ENCODE measurements at places on chromosomes 2 and 18.
A peak's percentile ranks its signal among the peaks of the same experiment; 100 is the strongest.

GRCh38 chr2:221833966-221834365 is 261.9 kb upstream of the EPHA4 start:
- DNase-seq = no peak

- no peak for DNase-seq
Observed at GRCh38 chr2:47274054-47274782, 119.1 kb upstream of the STPG4 start.

DNA sequence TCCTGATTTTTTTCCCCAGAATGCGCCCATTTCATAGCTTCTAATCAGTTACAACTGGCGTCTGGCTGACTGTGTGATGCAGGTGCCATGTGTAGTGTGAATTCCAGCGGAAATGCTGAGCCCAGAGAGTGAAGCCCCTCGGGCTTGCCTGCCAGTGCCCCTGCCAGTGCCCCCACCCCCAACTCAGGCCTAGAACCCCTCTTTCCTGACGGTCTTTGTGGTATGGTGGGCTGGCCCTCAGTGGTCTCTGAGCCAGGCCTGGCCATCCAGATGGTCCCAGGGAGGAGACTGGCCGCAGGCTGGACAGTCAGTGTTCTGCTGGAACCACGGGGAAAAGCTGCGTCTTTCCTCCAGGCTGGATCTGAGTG is 3.1 kb downstream of the RAMP1 start:
- no peak for DNase-seq

DNA sequence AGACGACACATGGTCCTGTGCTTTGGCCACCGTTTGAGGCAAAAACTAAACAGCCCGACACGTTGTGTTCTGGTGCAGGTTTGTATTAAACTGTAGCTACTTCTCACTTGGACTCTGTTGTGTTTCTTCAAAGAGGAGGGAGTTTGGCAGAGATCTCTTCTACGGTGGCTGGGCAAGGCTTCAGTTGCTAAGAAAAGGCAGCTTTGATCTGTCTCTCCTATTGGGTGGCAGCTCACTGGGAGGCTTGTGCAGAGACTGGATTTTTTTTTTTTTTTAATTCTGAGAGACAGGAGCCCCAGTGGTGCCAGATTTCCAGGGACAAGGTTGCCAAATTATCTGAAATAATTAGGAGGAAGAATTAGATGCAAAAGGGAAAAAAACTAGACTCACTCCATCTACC is 20.2 kb upstream of the MAPRE3 start:
- no peak for DNase-seq

- no peak for DNase-seq
Observed at GRCh38 chr2:208057108-208057507, 31.8 kb upstream of the PLEKHM3 start.

DNA sequence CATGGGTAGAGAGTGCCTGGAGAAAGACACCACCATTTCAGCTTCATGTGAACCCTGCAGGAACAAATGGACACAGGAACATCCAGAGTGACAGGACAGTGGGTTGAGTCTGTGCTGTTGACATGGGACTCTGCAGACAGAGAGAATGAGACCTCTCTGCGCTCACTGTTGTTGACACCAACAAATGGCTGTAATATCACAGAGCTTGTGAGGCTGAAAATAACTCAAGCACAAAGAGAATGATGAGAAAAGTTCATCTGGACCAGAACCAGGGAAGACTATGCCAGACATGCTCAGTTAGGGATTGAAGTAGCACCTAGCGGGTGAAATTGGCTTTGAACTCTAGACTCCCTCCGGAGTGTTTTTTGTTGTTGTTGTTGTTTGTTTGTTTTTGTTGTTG is 37.0 kb upstream of the YWHAQ start:
- DNase-seq = no peak

DNA sequence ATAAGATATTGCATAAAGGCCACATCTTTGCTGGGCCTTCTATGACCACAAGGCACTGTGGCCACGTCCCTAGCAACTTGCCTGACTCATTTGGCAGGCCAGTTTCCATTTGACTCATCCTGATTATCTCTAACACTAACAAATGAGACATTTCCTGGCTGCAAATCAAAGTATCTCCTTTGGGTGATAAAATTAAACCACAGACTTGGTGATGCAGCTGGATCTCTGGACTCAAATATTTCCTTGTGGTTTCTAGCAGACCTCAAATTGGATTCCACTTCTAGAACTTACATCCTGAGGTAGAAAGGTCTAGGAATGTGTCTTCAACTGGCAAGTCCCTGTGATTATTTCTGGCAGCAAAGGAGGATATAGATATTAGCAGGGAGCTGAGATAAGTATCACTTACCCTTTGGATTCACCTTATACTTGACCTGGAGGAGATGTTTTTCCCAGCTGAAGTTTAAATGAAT is 167.9 kb upstream of the NXPH2 start:
- no peak for DNase-seq

DNA sequence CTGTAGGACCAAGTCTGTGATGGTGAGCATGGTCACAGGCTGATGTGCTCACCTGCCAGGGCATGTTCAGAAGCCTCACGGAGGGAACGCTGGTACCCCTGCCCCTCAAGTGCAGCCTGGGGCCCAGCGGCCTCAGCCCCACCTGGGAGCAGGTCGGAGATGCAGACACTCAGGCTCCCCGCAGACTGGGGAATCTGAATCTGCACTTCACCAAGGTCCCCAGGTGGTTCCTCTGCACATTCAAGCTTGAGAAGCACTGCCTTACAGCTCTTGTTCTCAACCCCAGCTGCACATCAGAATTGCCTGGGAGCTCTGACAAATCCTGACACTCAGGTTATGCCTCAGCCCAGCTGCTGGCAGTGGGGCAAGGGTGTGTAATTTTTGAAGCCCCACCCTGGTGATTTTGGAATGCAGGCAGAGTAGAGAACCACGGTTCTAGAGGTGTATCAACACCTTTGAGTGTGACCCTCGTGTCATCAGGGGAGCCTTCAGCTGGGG is 54.8 kb downstream of the CRACDL start:
- DNase-seq = no peak

GRCh38 chr2:200585730-200586643 is at the start of gene AOX1:
Gene AOX1, plus strand, starts transcription at chr2:200586014. Its CDS starts 95 bp downstream, at chr2:200586109.
- peak; percentile 78 for DNase-seq

GRCh38 chr2:23566241-23567142 is 181.5 kb downstream of the KLHL29 start:
- DNase-seq = no peak

DNA sequence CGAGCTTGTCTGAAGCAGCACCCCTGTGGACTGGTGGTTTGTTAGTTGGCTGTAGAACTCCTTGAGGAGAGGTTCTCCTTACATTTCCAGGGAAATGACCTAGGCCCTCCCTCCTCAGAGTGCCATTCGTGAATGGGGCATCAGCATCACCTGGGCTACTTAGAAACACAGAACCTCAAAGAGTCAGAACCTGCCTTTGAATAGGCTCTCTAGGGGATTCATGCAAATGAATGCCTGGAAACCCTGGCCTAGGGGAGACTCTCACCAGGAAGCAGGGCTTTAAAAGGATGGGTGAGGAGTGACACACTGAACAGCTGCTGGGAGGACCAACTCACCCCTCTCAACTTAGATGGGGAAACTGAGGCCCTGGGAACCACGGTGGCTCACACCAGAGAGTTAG is 2.1 kb upstream of the MOCOS start:
- no peak for DNase-seq

GRCh38 chr2:172893671-172894070 is 158.0 kb downstream of the RAPGEF4 start:
- no peak for DNase-seq

DNA sequence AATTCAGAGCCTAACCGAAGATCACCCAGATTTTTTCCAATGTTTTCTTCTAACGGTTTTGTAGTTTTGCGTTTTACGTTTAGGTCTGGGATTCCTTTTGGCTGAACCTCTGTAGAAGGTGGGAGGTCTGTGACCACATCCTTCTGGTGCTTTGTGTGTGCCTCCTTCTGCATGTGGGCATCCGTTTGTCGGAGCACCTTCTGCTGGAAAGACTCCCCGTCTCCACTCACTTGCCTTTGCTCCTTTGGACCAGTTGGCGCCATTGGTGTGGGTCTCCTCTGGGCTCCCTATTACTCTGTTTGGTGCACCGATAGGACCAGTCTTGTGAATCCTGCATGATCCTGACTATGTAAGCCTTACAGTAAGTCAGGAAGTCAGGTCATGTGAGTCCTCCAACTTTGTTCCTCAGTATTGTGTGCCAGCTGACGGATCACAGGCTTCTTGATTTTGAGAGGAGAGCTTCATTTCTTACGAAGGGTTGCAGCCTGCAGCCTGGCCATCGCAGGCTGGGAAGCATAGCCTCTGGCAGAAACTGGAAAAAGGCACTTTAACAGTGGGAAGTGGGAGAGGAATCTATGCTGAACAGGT is 13.6 kb downstream of the AQP12A start:
- DNase-seq = no peak

- DNase-seq = peak; percentile 51
Observed at GRCh38 chr2:182186132-182186735, 200.6 kb downstream of the PPP1R1C start.

DNA sequence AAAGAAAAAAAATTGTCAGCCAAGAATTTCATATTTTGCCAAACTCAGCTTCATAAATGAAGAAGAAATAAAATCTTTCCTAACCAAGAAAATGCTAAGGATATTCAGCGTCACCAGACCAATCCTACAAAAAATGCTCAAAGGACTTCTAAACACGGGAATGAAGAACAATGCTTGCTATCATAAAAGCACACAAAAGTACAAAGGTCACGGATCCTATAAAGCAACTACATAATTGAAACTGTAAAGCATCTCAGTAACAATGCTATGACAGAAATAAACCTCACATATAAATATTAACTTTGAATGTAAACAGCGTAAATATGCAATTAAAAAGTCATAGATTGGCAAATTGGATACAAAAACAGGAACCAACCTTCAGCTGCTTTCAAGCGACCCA is 1314.6 kb upstream of the GYPC start:
- no peak for DNase-seq

DNA sequence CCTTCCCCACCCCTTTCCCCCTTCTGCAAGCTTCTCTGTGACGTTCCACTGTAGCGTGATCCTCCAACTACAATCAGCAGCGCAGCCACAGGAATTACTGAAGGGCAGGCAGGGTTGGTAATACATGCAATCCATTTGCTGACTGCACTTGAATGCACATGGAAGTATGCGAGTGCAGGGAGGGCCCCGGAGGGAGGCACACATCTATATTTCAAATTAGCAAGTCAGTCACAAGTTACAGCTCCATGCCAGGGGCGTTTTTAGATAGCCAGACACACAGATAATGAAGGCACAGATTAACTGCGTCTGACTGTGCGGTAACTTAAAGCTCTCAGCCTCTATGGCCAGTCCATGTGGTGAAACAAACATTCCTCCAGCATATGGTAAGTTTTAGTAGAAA is 209.2 kb upstream of the GATA6 start:
- peak; percentile 40 for DNase-seq

DNA sequence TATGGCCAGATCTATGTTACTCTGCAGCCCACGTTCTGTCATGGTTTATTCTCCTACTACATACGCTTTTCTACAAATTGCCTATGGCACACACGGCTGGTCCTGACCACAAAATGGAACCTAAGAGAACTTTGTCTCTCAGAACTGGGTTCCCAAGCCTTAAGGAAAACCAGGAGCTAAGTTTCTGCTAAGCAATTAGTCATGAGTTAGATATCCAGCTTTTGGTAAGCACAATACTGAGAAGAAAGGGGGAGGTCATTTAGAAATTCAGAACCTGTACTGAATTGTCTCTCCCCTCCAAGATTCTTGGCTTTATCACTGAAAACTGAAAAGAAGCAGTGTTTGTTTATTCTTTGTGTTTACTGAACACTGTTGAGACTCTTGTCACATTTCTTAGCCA is 283.5 kb upstream of the TANK start:
- DNase-seq = no peak

DNA sequence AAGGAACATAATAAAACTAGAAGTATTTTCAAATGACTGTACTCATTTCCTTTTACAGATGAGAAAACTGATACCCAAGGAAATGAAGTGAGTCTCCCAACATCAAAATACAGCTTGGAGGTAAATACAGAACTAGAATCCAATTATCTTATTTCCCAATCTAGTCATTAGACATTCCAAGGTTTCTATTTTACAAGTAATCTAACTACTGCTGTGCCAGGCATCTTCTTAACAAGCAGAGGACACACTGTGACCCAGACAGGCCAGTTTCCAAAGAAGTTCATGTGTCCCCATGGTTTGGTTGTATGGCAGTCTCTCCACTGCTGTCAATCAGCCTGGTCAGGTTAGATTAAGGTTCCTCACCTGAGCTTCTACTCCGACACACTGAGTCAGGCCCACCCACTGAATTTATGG is 143.5 kb downstream of the THADA start:
- DNase-seq = no peak

DNA sequence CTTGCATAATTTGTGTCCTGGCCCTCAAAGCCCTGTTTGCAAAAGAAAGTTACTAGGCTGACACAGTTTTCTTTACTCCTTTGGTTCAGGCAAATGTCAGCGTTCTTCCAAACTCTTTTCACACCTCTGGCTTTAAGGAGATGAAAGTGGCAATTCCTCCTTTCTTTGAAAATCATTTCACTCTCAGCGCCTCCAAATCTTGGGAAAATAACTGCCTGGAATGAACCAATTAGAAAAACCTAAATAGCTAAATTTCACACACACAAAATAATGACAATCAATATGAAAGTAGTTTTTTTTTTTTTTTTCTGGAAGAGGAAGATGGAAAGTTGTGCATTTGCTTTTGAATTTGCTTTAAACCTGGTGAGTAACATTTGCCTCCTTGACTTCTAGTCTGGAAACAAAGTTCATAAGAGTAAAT is 1.7 kb downstream of the MEIS1 start:
- DNase-seq = no peak

DNA sequence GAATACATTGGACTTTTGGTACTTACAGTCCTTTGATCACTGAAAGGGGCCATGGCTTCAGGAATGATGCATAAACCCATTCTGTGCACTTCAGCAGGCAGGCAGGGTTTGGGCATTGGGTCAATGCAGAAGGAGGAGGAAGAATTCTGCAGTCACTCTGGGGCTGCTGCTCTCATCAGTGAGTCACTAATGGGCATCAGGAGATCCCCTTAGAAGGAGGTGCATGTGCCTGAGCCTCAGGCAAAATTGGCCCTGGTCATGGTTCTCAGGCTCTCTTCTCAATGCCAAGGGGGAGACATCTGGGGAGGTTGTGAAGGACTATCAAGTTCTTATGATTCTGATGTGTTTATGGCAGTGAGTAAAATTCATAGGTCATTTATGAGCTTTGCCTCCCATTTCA is 52.0 kb upstream of the TNP1 start:
- DNase-seq = no peak

GRCh38 chr2:239120664-239121063 is 272.8 kb downstream of the TWIST2 start:
- DNase-seq = no peak

DNA sequence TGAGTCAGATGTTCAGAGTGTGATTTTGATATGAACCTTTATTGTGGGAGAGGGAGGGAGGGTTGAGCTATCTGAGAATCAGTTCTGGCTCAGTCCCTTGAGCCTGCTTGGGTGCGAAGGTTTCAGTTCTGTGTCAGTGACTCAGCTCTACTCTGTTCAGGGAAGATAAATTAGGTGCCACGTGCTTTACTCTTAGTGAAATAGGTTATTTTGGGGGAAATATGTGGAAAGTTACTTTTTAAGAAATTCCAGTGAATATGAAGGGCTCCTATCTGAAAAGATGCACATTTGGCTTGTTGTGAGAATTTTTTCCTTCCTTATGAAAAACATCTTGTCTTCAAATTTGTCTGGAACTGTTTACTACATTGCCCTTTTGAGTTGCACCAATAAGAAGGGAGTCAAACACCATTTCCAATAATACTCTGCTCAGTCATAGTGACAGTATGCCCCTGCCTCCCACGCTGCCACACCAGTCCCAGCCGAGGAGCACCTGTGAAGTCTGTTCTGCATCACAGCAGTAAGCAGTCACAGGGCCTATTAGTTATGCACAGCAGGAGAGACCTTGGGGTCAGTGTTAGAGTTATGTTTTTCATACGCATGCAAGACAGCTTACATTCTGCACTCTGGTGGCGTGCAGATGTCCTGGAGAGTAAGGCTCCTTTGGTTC is 32.8 kb upstream of the DNAH7 start:
- no peak for DNase-seq

Measured in kidney (tissue), 22 donors.